ENCODE measurements at places on chromosomes 3 and 15.
A peak's percentile ranks its signal among the peaks of the same experiment; 100 is the strongest.

DNA sequence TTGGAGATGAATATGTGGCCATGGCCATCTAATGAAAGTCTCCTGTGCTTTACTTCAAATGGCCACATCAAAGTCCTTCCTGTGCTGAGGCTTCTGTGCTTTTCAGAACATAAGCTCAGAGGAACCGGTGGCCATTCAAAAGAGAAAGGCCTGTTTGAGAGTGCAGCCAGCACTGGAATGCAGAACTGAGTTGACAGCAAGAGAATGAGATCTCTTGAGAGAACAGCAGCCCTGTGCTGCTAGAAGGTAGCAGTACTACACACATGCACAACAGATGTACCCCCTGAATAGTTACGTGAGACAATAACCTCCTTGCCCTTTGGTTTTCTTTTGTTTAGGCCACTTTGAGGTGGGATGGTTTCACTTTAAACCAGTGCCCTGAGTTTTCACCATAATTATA is 292.5 kb downstream of the PTPRG start:
- no peak for DNase-seq

GRCh38 chr15:98727115-98728040 is 79.0 kb downstream of the IGF1R start:
- DNase-seq = peak; percentile 91

DNA sequence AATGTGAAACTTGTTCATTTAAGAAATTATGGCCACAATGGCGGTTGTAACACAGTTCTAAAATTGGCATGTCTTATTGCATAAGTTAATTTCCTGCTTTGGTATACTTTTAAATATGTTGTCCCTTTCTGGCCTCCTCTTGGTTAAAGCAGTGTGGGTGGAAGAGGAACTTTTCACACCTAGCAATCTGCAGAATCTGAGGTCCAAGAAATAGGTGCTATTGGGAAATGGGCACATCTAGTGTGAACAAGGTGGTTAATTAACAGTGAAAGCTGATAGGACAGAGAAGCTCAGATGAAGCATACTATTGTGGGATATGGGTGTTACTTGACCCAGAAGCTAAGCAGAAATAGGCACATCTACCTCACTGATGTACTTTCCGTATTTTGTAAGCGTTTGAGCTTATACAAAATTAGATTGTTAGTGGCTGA is 10.6 kb downstream of the CMC1 start:
- no peak for DNase-seq

DNA sequence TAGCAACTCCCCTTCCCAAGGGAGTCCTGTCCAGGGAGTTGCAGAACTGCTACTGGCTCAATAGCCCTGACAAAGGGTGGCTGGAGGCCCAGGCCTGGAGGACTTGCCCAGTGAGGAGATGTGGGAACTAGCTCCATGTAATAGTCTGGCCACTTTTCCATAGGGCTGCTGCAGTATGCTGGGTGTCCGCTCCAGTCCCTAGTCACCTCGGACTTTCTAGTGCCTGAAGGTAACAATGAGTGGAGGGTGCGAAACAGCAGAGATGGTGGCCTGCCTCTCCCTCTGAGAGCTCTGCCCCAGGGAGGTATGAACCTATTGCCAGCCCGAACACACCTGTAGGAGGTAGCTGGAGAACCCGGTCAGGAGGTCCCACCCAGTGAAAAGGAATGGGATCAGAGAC is 42.0 kb upstream of the GCSAM start:
- DNase-seq = no peak

- peak; percentile 13 for DNase-seq
Measured at GRCh38 chr3:65778968-65779367, 259.8 kb downstream of the MAGI1 start.

DNA sequence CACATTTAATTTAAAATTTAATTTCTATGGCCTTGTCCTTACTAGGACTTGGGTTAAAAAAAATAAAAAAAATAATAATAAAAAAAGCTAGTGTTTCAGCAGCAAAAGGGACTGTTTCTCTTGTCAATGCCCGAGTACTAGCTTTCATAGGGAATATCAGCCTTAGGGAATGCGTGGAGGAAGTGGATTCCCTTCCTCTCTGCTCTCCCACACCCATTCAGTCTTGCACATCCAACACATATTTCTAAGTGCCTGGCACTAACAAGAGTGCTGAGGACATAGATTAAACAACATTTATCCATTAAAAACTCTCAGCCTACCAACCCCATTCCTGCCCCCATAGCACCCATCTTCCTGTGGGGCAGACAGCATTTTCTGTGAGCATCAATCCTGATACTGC is 6.2 kb downstream of the ZNF385D start:
- DNase-seq = no peak

GRCh38 chr3:79491029-79491641 is 276.7 kb downstream of the ROBO1 start:
- no peak for DNase-seq

DNA sequence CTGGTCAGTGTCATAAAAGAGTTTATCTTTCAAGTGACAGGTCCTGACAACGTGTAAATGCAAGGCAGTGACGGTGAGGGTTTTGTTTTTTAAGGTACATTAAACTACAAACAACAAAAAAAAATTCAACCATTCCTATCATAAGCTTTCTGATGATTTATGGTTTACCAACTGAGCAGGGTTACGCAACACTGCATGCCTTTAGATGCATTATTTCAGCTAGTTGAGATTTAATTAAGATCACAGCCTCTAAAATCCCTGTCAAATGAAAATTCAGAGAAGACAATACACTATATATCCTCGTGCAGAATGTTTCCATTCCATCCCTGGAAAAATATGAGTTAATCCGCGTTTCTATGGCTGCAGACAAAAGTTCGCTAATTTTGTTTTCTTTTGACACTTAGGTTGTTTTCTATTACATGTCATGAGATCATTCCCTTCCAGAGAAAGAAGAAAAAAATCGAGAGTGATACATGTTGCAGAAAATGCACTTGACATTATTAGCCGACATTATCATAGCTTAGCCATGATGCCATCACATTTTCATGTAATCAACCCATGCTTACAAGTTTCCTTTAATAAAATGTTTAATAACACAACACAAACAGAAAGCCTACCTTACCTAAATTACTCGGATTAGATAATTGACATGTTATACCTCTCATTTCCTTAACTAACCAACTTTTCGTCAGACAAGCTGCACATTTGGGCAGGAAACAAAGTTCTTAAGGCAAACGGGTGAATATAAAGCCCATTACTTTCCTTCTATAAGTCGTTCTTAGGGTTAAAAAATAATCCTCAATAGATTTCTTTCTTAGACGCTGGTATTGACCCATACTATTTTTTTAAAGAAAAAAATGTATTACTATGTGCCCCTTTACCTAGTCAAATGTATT is 521.2 kb downstream of the FOXP1 start:
- DNase-seq = no peak

DNA sequence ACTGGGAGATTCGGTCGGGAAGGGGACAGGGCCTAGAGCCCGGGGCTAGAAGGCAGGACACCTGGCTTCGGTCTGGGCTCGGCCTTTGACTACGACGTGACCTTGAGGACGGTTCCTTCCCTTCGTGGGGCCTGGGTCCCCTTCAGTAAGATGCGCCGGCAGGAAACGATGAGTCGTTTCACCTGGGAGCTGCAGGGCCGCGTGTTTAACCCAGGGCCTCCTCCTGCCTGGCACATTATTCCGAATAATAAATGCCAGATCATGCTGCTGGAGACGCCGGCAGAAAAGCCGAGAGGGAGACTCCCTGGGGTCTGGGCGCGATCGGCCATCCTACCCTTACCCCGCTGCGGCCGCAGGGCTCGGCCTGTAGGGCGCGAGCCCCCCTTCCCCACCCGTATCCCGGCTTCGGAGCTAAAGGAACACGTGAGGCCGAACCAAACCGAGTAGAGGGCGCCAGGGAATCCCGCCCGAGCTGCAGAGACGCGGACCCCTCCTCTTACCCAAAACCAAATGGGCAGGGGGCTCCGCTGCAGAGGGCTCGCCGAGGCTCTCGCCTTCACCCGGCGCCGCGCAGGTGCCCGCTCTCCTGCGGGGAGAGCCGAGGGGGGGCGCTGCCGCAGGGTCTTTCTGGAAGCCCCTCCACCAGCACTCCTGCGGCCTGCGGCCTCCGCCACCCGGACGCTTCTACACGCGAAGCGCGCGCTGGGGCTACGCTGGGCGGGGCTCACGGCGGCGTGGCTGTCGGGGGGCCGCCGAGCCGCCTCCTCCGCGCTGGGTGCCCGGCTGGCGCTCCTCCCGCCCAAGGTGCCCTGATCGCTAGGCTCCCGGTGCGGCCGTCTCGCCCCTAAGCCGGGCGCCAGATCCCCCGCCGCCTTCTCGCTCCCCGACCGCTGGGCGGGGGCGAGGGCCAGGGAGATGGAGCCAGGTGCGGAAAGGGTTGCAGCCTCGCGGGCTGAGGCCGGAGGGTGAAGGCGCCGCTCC is at the start of gene BDH1:
TSS of gene BDH1 (minus strand) at position 688 of the 981 bp plus-strand sequence. CDS start 9,525 bp downstream, outside the sequence.
- DNase-seq = no peak

DNA sequence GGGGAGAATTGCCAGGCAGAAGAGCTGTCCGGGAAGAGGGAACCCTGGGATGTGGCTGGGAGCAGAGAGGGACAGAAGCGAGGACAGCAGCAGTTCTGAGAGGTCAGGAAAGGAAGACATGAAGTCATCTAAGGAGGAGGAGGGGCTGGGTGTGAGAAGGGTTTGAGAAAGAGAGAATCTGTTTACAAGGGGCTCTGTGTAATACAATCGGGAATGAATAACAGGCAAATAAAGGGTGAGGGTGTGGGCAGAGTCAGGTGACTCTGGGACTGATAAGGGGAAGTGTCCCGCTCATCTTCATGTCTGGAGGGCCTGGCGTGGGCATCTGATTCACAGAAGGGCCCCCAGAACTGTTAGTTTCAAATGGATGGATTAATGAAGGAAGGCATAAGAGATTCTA is 191.3 kb downstream of the XXYLT1 start:
- no peak for DNase-seq

DNA sequence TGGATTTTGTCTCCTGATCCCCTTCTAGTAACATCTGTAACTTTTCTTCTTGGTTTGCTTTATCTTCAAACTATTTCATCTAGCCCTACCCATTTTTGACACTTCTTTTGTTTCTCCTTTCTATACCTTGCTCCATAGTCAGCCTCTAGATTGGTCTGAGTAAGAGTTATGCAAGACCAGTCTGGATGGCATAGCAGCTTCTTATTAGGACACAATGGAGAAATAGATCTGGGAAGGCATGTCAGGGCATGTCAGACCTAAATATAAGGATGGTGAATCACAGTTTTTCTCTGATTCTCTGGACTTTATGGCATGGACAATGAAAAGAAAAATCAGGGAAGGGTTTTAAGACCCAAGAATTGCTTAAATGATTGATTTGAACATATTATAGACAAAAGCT is 452.5 kb downstream of the RAP2B start:
- no peak for DNase-seq

DNA sequence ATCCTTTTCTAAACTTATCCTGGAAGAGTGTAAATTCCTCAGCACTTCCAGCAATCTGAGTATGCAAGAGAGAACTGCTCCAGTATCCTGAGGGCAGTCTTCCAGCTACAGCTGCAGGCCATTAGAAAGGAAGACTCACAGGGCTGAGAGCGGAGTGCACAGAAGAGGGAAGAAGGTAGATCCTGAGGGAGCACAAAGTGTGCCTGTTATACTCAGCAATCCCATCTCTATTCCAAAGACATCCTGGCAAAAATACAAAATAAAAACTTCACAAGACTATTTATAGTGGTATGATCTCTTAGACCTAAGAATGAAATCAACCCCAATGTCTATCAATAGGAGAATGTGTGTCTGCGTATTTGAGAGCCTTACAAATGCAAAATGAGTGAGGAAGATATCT is 292.0 kb downstream of the ZIC1 start:
- no peak for DNase-seq

- DNase-seq = no peak
Measured at GRCh38 chr3:169836942-169837275, 24.2 kb upstream of the LRRC34 start.

DNA sequence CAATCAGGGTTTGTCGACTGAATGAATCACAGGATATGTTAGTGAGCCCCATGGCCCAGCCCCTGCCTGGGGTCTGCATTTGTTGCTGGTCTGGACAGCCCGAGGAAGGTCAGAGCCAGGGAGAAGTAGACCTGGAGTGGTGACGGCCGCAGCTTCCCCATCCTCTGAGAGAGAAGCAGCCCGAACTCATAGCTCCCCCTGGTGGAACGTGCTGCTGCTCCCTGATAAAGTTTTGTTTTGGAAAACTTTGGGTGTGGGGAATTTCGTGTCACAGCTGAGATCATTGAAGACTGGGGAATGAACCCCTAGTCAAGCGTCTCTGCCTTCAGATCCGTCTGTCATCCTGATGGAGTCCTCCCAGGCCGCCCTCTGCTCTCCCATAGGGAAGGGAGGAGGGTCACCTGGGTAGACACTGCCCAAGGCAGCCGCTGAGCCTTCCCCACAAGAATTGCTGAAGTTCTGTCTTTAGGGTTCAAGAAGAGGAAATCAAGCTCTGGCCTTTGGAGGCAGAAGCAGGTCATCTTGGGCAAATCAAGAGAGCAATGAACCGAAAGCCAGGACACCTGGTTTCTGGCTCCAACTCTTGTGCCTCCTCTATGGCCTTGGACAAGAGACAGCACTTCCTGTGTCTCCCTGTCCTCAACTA is 60.5 kb downstream of the GLDN start:
- peak; percentile 21 for DNase-seq

DNA sequence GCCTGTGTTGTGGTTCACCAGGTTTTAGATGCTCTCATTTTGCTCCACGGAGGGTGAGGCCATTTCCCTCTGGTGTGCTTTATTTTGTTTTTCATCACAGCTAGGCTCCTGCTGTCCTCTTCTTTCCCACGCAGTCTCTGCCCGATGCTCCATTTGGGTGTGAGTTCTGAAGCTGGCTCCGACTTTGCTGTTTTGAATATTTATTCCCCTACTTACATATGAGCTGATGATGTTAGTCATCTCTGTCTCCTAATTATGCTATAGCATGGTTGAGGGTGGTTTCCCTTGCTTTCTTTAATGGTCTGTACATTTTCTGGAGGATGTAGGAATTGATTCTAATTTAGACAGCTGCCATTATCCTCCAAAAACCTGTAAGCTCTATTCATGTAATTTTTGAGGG is 168.1 kb upstream of the MYRIP start:
- DNase-seq = no peak

DNA sequence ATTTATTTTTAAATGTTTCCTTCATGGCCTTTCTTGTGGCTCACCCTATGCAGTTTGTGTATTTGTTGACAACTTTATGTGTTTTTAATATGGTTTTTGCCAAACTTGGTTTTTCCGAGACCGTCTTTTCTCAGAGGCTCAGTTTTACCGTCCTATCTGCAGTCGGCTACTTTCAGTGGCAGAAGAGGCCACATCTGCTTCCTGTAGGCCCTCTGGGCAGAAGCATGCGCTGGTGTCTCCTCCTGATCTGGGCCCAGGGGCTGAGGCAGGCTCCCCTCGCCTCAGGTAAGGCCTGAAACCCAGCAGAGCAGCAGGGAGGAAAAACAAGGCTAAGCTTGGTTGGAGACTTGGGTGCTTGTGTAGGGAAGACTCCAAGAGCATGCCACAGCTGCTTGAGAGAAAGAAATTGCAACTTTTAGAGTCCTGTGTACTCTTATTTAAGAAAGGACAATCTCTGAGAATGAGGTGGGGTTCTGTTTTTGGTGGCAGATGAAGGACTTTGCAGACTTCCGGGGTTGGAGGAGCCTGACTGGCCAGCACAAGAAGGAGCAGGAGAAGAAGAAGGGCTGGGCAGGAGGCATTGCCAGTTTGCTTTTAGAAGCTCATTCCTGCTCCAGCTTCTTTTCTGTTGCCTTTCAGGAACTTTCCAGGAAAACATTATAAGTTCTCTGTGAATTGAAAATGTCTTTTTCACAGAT is at the start of gene TIGIT:
TSS of gene TIGIT (plus strand) at position 191 of the 698 bp plus-strand sequence. CDS start at position 225, 34 bp downstream.
- no peak for DNase-seq

- no peak for DNase-seq
Measured at GRCh38 chr3:102571720-102572384, 137.0 kb downstream of the ZPLD1 start.
